ENCODE measurements at places on chromosomes 13 and 19. TPM values are rescaled to one million over a fixed set of nuclear protein-coding genes. Genes with fewer than 3 reads are reported as not detected.

GRCh38 chr19:988510-988909 lies 4.4 kb downstream of the WDR18 start:
- no peak for DNase-seq

DNA sequence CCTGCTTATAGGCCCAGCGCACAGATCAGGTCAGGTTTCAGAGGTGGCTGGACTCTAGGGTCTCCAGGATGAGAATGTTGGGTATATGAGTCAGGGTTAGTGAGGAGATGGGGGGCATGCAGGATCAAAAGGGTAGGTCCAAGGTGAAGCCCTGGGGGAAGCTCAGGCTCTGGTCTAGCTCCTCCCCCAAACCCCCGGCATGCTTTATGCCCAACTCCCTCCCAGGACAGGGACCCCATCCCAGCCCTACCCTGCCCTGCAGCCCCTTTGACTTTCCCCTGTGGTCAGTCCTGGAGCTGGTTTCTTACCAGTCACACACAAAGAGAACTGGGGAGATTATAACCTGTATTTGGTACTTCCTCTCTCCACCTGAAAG lies 9.8 kb upstream of the CEACAM18 start:
- no peak for DNase-seq

DNA sequence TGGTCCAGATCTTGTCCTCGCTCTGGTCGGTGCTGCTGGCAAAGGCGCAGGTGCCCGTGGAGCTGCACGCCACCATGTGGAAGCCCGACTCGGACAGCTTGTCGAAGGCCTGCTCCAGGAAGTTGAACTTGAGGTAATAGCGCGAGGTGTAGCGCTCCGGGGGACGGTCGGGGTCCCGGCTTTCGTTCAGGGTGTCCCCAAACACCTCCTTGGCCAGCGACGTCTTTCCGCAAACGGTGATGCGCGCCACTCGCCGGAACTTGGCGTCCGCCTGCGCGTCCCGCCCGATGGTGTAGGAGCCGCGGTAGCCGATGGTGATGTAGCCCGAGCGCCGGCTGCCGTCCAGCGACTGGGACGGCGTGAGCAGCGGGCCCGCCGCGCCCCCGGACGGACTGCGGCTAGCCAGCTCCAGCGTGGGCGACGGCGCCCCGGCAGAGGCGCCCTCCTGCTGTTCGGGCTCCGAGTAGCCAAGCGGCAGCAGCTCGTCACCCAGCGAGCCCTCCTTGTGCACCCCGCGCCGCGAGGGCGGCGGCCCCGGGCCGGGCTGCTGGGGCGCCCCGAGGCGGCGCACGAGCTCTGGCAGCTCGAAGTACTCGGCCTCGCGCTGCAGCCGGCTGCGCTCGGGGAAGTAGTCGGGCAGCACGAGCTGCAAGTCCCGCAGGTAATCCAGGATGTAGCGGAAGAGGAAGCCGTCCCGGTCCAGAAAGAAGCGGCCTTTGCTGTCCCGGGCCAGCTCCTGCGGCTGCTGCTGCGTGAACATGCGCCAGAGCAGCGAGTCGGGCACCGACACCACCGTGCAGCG lies 801 bp downstream of the KCTD12 start:
- DNase-seq, result peak; percentile 78

DNA sequence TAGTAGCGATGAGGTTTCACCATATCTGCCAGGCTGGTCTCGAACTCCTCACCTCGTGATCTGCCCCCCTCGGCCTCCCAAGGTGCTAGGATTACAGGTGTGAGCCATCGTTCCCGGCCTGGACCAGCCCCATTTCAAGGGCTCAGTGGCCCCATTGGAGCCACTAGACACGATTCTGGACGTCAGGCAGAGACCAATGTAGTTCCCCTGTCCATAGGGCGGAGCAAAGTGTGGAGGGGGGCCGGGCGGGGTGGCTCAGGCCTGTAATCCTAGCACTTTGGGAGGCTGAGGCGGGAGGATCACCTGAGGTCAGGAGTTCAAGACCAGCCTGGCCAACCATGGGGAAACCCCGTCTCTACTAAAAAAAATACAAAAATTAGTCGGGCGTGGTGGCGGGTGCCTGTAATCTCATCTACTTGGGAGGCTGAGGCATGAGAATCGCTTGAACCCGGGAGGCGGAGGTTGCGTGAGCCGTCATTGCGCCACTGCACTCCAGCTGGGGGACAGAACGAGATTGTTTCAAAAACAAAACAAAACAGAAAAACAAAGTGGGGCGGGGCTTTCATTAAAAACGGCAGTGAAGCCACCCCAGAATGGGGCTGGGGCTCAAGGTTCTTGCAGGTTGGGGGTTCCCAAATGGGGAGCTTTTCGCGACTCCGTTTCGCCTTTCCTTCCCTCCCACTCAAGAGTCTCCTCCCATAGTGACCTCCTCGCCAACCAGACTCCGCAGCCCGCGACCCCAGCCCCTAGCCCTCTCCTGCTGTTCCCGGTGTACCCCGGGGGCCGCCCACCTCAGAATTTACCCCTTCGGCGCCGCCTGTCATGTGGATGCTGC lies 758 bp upstream of the TECR start:
- DNase-seq, result no peak

DNA sequence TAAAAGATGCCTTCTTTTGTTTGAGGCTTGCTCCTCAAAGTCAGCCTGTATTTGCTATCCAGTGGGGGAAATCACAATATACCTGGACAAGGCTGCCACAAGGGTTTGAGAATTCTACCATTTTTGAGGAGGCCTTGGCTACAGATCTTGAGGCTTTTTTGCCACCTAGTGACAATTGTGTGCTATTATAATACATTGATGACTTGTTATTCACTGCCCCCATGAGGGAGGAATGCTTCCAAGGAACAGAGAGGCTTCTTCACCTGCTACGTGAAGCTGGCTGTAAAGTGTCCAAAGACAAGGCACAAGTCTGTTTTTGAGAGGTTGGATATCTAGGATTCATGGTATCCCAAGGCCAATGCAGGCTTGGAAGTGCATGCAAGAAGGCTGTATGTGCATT lies 72.5 kb downstream of the ZNF708 start:
- peak; percentile 16 for DNase-seq

DNA sequence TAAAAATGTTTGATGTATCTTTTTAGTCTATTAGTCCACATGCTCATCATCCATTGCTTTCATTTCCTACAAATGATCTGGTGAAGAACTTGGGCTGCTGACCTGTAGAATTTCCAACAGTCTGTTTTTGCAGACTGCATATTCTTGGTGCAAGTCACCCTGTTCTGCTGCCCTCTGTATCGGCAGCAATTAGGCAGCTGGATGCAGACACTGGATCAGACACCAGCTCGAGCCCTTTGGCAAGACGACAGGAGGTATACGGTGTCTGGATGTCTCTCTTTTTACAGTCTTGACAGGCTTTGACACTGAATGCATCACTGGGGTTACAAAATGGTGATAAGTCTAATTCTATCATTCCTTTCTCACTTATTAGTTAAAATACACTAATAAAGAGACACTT lies 21.8 kb downstream of the MTRF1 start:
- no peak for DNase-seq

GRCh38 chr13:33832872-33833271 lies 14.9 kb downstream of the RFC3 start:
- DNase-seq, result no peak

DNA sequence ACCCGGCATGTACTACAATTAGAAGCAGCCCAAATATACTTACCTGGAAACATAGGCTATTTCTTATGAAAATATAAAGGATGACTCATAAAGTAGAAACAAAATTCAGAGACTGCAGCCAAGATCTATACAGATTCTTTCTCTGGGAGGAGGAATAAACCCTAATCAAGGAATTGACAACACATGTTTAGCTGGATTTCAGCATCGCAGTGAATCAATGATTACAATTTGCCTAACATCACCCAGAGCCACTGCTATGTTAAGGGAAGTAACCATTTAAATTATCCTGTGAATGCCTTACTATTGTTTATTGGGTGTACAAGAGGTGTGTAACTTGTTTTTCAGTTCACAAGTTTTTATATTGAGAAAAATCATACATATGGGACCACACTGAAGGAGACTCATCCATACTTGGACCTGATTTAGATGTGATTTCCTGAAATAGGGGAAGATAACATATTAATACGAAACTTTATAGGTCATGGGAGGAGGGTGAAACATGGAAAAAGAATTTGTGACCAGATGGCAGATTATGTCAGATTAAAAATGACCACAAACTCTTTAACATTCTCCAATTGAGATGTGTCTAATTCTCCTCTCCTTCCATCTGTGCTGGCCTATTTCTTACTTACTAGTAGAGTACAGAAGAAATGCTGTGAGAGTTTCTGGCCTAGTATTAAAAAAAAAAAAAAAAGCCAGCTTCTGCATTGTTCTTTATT lies 1168.4 kb downstream of the SLITRK1 start:
- no peak for DNase-seq

DNA sequence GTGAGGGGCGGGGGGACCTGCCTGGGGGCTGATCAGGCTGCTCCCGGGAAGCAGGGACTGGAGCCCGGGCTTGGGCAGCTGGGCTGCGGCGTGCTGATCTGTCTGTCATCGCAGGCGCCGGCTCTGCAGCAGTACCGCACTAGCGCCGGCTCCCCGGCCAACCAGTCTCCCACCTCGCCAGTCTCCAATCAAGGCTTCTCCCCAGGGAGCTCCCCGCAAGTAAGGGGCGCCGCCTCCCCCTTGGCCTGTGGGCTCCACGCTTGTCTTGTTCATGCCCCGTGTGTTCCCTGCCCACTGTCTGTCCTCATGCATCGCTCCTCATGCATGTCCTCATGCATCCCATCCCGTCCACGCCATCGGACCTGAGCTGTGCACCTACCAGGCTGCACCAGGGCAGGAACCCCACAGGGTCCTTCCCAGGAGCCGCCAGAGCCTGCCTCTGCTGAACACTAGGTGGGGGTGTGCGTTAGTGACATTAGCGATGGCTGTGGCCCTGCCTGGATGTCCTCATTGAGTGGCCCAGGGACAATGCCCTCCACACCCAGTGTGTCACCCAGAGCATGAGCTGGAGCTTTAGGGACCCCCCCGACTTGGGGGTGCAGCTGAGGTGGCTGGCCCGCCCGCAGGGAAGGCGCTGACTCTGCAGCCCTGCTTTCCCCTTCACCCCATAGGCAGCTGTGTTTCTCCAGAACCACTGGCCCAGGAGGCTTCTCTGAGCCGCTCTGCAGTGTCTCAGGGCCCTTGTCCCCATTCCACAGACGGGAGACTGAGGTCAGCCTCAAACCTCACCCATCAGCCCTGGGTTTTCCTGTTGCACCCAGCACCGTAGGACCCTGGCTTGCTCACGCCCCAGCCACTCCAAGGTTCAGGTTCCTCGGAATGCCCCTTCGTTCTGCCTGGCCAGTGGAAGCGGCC lies 19.5 kb downstream of the COMP start:
- no peak for DNase-seq

Gene DOCK9
- total RNA-seq, result 25.1 TPM

Gene CLEC4G
- not detected for total RNA-seq

Gene DLL3
- total RNA-seq, result 0.16 TPM

Gene SPTBN4
- total RNA-seq, result 0.67 TPM

Gene CEACAM16
- total RNA-seq, result 0.73 TPM

Gene TMPRSS9
- total RNA-seq, result not detected
